Omental fat pad (tissue), 4 donors: ENCODE measurements at places on chromosomes 7 and 10.

DNA sequence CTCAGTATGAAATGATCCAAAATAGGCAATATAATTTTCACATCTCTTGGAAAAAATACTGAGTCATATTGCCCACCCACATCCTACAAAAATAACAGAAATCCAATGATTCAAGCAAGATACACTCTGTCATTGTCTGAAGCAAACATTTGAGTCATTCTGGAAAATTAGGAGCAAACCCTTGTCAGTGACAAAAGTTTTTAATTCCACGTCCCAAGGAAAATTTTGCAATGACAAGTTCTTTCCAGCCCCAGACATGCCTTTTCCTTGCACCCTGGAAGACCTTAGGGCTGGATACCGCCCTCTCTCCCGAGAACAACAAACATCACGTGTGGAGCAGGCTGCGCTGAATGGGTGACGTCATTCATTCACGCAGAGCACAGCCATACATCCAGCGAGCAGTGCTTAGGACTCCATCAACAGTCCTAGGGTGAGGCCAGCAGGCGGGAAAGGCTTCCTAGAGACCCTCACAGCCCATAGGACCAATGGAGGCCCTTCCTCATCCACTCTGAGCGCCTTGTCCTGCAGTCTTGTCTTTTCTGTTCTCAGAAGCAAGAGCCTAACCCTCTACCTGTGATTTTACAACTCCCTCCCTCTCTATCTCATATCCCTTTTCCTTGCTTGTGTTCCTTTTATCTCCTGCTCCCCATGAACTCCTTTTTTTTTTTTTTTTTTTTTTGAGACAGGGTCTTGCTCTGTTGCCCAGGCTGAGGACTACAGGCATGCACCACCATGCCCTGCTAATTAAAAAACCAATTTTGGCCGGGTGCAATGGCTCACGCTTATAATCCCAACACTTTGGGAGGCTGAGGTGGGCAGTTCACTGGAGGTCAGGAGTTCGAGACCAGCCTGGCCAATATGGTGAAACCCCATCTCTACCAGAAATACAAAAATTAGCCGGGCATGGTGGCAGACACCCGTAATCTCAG, 23.5 kb upstream of the KDM7A start:
- no peak for DNase-seq

GRCh38 chr7:20404320-20404719, 73.6 kb downstream of the ITGB8 start:
- DNase-seq = no peak

GRCh38 chr10:55183993-55184392, 383.0 kb upstream of the PCDH15 start:
- DNase-seq = no peak

DNA sequence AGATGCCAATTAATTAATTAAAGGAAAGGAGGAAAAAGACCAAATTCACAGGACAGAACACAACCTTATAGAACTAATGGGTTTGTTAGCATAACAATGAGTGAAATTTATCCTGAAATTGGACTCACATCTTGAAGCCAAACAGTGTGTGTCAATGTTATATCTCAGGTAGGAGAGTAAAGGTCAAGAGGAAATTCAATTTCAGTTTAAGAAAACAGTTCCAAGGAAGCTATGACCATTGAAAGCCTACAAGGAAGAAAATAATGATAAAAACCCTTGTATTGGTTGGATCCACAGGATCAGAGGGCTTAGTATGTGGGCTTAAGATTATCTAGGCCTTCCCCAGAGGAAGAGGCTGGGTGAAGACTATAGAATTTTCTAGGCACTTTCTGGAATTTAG, 198.9 kb upstream of the AOAH start:
- DNase-seq = no peak

- no peak for DNase-seq
Observed at GRCh38 chr10:48459270-48460150, 145.4 kb downstream of the ARHGAP22 start.

DNA sequence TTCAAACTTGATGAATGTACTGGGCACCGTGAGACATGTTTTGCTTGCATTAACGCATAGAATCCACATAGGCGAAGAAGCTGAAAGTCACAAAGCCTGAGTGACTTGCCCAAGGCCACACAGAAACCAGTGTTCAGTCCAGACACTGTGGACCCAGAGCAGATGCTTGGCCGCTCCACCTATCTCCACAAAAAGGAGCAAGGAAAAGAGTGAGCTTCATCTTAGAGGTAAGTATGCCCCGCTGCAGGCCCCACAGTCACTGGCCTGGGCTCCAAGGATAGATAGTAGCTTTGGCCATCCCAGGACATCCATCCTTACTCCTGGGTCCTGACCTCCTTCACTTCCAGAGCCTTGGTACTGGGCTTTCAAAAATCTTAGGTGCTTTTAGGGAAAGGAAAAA, 60.1 kb upstream of the SAMD8 start:
- DNase-seq = no peak

GRCh38 chr7:87100326-87100725, 40.9 kb upstream of the ELAPOR2 start:
- DNase-seq = no peak
